Stimulated activated CD8-positive, alpha-beta memory T cell treated with anti-CD3 and anti-CD28 coated beads, Interleukin-15, amount 100 ng/mL, for 1 hour (primary cell): ENCODE measurements at places on chromosomes 11 and 22.

DNA sequence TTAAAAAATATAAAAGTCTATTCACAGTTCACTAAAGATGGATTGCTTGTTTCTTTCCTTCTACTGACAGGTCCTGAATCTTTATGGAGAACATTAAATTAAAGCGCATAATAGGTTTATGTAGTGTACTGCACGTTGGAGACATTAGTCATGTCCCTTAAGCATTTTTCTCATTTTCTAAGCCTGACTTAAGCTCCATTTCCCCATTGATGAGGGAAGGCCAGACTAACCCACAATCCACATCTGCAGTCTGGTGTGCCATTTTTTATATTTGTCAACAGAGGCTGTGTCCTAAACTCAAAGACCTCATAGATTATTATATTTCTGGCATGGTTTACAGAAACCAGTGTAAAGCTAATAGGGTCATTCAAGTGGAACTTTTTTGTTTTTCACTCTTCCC lies 39.9 kb downstream of the CADM1 start:
- DNase-seq: no peak

GRCh38 chr11:94128291-94128745 lies 323 bp upstream of the PANX1 start:
- DNase-seq: no peak

GRCh38 chr11:57776031-57776521 lies 14.5 kb downstream of the CTNND1 start:
- DNase-seq: no peak

- DNase-seq: no peak
Measured at GRCh38 chr11:38416141-38416540, 1818.1 kb upstream of the RAG2 start.

- DNase-seq: no peak
Measured at GRCh38 chr11:40281052-40281580, 1178.3 kb downstream of the LRRC4C start.

- no peak for DNase-seq
Measured at GRCh38 chr11:63872800-63873197, 33.9 kb downstream of the MARK2 start.
